GM23338 (cell line): ENCODE measurements at places on chromosomes 11 and 22. TPM values are rescaled to one million over a fixed set of nuclear protein-coding genes. Genes with fewer than 3 reads are reported as not detected.

GRCh38 chr11:34215806-34216453 lies 110.5 kb downstream of the NAT10 start:
- DNase-seq, result no peak

- DNase-seq, result no peak
Observed at GRCh38 chr11:121606354-121606753, 153.6 kb upstream of the SORL1-AS1 start.

GRCh38 chr11:65778431-65778900 lies 2.3 kb downstream of the AP5B1 start:
- no peak for DNase-seq

DNA sequence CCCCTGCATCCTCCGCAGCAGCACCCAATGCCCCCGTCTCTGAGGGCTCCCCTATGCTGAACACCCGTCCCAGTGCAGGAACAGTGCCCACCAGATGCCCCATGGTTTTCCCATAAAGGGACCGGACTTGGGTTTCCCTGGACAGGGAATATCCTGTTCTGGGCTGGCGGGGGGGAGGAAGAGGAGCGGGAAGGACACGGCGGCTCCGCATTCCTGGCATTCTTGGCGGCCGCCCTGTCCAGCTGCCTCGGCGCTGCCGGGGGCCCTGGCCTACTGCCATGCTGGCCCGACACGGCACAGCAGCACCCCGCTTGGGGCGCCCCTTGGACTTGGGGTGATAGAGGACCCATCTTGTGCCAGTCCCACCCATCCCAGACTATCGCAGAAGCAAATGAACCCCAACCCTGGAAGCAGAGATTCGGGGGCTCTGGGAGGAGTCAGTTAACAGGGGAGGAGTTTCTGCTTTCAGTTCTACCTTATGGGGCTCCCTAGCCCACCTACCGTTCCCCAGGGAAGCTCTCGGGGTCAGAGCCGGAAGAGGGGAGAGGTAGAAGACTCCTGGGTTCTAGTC lies 23.7 kb upstream of the CBX7 start:
- peak; percentile 92 for DNase-seq

Gene OR4C11
- total RNA-seq, result not detected in 2 replicates

- DNase-seq, result no peak
Observed at GRCh38 chr11:65793144-65793581, 6.3 kb downstream of the OVOL1 start.

Gene ISX
- total RNA-seq, result not detected in 2 replicates

Gene TRIM29
- 0.16 and 0.28 TPM in 2 replicates for total RNA-seq

Gene KRTAP5-11
- not detected in 2 replicates for total RNA-seq

Gene TESMIN
- total RNA-seq, result 58.2 and 64.6 TPM in 2 replicates

Gene AASDHPPT
- total RNA-seq, result 57.4 and 62.3 TPM in 2 replicates

- DNase-seq, result no peak
Observed at GRCh38 chr22:44187652-44188230, 7.0 kb downstream of the PARVG start.

Gene TSPAN18
- 10.6 and 12.0 TPM in 2 replicates for total RNA-seq

DNA sequence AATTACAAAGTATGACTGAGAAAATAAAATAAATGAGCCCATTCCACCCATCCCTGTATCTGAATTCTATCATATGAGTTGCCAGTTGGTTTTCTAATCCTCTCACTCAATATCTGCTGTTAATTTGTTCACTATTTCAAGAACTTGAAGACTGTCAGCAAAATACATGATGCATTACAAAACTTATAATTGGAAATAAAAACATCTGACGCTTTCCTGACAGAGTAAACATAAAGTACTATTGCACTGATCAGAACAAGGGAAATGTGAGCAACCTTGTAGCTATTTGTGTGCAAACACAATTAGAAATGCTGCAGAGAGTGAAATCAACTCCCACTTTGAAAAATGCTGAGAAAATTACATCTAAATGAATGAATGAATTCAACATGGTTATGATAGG lies 97.1 kb downstream of the MPPED2 start:
- DNase-seq, result no peak

GRCh38 chr22:24060375-24060788 lies 49.3 kb downstream of the CABIN1 start:
- no peak for DNase-seq

Gene NAALADL1
- 11.0 and 13.7 TPM in 2 replicates for total RNA-seq

DNA sequence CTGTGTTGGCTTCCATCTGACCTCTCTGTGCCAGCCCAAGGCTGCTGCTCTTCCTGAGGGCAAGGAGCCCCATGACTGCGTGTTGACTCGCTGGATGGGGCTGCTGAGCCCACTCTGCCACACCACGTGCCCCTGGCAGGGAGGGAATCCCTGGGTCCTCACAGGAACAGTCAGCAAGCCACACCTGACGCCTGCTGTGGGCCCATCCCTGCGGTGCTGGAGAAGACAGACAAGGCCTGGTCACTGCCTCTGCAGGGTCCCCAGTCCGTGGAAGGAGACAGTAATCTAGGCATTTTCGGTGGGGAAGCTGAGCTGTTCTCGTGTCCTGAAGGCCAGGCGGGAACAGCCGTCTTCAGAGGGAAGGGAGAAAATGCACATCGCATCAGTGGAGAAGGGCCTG lies 10.6 kb upstream of the PPP6R3 start:
- DNase-seq, result no peak

- no peak for DNase-seq
Observed at GRCh38 chr22:27685515-27685914, 116.0 kb downstream of the MN1 start.

GRCh38 chr11:12167061-12168000 lies 56.9 kb downstream of the MICAL2 start:
- DNase-seq, result no peak

Gene APOL5
- total RNA-seq, result not detected in 2 replicates

DNA sequence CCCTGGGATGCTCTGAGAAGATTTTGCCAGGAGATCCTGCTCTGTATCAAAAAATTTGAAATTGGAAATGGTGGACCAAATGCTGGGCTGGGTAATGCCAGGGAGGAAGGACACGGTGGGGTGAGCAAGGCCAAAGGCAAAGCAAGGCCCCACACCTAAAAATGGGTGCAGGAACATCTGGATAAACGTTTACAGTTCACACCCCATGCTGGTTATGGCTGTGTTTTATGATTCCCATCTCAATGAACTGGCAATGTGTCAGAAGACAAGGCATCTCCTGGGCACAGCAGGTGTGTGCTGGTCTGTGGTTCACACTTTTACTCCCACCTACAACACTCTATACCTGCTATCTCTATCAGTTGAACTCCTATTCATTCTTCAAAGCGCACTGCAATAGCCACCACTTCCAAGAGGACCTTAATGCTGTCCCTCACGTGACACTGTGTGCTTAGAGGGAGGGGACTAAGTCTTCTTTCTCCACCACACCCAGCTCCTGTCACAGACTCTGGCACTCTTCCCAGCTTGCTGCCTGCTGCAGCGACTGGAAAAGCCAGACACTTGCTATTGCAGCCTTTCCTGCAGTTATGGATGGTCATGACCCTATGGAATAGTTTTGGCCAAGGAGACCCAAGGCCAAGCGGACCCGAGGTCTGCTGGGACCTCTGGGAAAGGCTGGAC lies 277.5 kb downstream of the CTTN start:
- no peak for DNase-seq

- DNase-seq, result no peak
Observed at GRCh38 chr11:26851696-26852095, 129.8 kb upstream of the SLC5A12 start.

- peak; percentile 38 for DNase-seq
Observed at GRCh38 chr11:1353383-1354124, 36.2 kb upstream of the BRSK2 start.

- no peak for DNase-seq
Observed at GRCh38 chr11:45224766-45225165, 61.4 kb downstream of the SYT13 start.

DNA sequence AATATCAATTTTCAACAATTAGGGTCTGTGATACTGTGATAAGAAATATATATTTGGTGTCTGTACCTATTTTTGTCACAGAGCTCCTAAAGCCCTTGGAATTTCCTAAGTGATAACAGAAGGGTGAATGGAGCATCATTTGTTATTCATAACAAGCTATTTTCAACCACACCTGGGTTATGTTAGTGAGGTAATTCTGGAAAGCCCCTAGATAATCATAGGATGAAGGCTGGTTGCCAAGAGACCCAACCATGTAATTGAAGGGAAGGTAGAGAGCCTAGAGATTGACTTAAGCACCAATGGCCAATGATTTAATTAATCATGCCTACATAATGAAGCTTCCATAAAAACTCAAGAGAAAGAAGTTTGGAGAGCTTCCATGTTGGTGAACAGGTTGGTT lies 109.4 kb downstream of the KIF18A start:
- no peak for DNase-seq

- DNase-seq, result no peak
Observed at GRCh38 chr11:122746611-122747244, 91.2 kb downstream of the UBASH3B start.

- DNase-seq, result no peak
Observed at GRCh38 chr11:107203656-107204055, 185.4 kb upstream of the GUCY1A2 start.

- peak; percentile 86 for DNase-seq
Observed at GRCh38 chr22:19523240-19524169, 705 bp downstream of the CLDN5 start.

DNA sequence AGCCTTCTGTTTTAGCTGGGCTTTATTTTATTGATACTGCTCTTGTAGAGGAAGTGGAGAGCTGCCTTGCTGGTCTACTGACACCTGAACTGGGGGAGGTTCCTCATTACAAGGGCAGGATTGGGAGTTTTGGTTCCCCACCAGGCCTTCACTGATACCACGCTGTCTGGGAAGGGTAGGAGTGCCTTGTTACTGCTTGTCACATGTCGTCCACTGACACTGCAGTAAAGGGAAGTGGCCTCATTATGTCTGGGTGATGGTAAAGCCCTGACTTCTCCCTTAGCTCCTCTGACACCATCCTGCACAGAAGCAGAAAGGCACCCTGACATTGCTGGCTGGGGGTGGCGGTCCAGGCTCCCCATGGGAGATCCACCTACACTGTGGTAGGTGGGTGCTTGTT lies 38.7 kb upstream of the ELF5 start:
- DNase-seq, result no peak

DNA sequence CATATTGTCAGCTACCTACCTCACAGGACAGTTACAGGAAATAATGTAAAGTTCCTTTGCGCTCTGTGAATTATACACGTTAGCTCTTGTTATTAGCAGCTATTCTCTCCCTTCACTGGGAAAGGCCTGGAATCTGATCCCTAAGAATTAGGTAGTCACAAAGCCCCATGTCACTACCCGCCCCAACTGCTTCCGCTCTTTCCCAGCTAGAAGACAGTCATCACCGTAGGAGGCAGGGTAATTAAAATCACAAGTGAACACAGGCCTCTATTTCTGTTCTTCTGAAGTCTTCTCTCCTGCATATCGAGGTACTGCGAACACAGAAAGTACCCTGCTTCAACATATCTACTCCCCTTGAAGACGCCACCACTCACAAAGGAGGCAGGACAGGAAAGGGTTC lies 12.6 kb upstream of the AHNAK start:
- no peak for DNase-seq

Gene TSGA10IP
- total RNA-seq, result 1.1 and 2.0 TPM in 2 replicates

Gene SCN3B
- 1.7 and 2.2 TPM in 2 replicates for total RNA-seq

DNA sequence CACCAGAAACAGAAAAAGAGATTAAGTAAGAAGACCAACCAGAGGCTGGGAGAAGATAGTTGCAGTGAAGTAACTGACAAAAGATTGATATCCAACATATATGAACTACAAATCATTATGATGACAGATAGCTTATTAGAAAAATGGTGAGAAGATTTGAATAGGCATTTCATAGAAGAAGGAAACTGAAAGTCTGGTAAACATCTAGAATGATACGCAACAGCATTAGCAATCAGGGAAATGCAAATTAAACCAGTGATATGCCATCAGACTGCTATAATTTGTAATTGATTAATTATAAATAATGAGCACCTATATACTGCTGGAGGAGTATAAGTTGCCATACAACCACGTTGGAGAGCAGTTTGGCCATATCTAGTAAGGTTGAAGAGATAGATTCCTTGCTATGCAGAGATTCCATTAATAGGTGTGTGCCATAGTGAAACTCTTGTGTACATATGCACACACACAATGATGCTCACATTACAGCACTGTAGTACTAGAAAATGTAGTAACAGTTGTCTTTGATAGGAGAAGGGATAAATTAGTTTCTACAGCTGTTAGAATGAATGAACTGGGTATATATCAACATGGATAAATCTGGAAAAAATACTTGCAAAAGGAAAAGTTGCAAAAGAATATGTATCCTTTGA lies 20.5 kb downstream of the RNF169 start:
- no peak for DNase-seq

DNA sequence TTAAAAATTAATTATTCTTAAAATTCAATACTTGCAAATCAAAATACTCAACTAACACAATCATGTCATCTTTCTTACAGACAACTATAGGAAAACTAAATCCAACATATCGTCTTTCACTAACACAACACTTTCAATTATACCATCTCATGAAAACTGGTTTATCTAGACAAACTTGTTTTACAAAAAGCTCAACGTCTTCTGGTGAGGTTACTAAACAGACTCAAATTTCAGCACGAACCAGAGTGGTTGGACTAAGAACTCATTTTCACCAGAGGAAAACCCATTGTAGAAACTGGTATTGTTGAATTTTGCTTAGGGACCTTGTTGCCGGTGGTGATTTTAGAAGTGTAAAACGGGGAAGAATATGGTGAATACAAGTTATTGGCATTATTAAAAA lies 52.2 kb downstream of the NUP98 start:
- DNase-seq, result no peak

Gene TEX12
- 0.35 TPM in 1 of 2 replicates, not detected in the other for total RNA-seq

Gene MIOX
- total RNA-seq, result 0.16 TPM in 1 of 2 replicates, not detected in the other

Gene RAB38
- 14.2 and 22.4 TPM in 2 replicates for total RNA-seq

Gene APOBEC3H
- not detected in 2 replicates for total RNA-seq

- DNase-seq, result no peak
Observed at GRCh38 chr11:71146846-71147245, 105.5 kb downstream of the SHANK2 start.

Gene OPCML
- total RNA-seq, result 2.4 and 4.4 TPM in 2 replicates

Gene RFPL1
- total RNA-seq, result not detected in 2 replicates

DNA sequence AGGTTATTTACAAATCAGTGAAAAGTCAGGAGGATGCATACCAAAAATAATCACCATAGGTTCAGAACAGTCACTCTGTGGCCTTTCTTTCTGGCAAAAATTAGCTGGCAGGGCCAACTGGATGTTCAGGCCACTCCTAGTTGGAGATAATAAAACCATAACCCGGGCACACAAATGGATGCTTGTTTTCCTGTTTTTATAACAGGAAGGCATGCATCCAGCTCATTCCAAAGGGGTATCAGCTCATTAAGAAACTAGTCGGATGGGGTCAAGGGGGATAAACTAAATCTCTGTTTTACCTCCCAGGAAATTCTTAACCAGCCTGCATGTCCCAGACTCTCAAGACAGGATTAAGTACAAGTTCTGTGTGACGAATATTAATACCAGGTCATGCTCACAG lies 81.0 kb downstream of the FBXO7 start:
- no peak for DNase-seq

Gene NXPE4
- total RNA-seq, result not detected in 2 replicates

GRCh38 chr11:121793291-121793690 lies 322.7 kb downstream of the BLID start:
- DNase-seq, result no peak

GRCh38 chr11:37973941-37974340 lies 1375.9 kb upstream of the RAG2 start:
- no peak for DNase-seq

- peak; percentile 83 for DNase-seq
Observed at GRCh38 chr11:125625225-125625629, 264 bp downstream of the CHEK1 start.

GRCh38 chr11:76335842-76336241 lies 45.1 kb downstream of the THAP12 start:
- no peak for DNase-seq

Gene DRICH1
- not detected in 2 replicates for total RNA-seq
